Natural killer cell treated with Interleukin-12 subunit alpha and Interleukin-12 subunit beta and Interleukin-15 and Interleukin-18, amount 100 ng/mL, for 72 hours (primary cell): ENCODE measurements at places on chromosomes 2 and 18.

DNA sequence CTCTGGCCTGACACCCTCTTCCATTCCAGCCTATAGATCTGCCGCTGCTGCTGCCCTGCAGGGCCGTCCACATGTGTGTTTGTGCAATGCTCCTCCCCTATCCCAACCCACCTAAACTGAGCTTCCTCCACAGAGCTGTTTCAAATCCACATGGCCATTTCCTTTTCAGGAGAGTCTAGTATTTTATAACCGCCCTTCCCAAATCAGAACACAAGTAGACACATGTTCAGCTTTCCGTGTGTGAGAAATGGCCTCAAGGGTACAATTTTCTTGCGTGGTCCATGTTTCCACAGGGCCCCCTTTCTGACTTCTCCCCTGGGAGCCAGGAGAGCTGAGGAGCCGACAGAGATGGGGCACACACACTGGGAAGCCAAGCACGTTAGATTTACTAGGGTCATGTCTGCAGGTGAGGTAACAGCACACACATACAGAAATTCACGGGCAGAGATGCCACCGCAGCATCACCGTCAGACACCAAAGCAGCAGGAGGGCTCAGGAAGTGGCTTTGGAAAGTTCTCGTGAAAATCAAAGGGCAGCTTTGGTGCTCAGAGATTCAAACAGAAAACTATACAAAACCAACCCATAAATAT is 102.9 kb upstream of the TGFA start:
- no peak for DNase-seq

GRCh38 chr2:48219555-48220436 is 310.2 kb upstream of the STON1 start:
- DNase-seq, result no peak

DNA sequence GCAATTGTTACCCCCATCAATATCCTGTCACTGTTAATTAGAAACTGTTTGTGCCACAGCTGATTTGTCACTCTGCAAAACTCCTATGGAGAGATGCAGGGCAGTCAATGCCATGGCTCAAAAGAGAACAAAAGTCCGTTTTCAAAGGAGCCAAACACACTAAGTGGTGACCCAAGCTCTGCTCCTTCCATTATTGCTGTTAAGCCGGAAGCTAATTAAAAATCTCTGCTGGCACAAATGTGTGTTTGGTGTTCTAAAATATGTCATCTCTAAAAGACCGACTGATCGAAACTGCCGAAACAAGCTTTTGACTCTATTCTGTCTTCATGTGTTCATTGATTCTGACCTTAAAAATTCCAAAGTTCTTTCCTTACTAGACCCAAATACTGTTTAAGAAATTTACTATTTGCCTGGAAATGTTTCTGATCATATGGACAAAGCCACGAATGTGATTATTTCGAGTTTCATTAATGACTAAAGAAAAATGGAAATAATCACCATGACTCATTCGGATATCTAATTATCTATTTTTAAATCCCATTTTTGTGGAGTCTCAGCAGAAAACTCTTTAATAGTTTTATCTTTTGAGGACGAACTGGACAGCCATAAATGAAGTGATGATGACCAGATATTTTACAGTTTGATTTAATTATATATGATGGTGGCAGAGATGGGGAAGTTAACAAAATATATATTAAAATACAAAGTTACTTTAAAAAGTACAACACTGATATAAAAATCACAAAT is 287.6 kb downstream of the SOCS6 start:
- DNase-seq, result no peak

GRCh38 chr2:227036527-227036926 is 127.5 kb downstream of the COL4A4 start:
- DNase-seq, result no peak

DNA sequence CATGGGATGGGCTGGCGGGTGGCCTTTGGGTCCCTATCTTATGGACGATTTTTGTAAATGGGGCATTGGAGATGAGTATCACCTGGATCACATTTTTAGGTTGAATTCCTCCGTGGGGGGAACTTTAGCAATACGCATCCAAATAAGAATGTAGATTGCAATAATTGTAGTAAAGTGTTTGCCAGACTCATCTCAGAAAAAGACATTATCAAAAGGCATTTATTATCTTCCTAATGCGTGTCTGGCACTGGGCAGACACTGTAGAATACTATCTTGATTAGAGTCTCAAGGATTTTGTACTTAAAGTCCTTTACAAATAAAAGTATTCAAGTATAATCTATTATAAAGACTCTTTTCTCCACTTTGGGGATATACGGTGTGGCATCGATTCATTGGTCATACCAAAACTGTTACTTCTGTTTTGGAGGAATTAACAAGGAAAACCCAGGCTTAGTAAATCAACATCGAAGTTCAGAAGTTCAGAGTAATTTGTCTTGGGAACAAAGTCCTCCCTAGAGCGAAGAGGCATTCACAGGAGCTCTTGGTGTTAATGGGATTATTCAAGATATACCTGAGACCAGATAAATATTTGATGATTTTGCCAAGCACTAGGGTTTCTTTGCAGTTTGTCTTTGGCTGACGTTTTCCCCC is 578 bp upstream of the ACKR3 start:
- DNase-seq, result no peak

GRCh38 chr2:73297151-73297559 is 3.8 kb upstream of the EGR4 start:
- no peak for DNase-seq

DNA sequence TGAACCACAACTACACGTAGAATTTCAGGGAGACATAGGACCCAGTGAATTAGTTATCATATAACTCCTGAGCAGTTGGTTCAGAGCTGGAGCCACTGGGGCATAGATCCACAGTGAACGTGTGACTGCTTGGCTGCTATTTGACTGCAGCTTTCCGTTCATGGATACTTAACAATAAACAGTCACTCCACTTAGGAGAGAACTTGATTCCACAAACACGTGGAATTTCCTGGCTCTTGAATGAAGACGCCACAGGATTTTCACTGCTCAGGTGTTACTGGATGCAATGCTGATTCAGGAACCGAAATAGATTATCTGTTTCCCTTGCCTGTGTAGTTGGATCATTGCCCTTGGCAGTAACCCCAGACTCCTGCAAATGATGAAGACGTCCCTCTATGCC is 679.1 kb upstream of the ZEB2 start:
- no peak for DNase-seq
